ENCODE measurements at places on chromosomes 11 and 22.
A peak's percentile ranks its signal among the peaks of the same experiment; 100 is the strongest.

GRCh38 chr11:7548659-7549274, 35.0 kb downstream of the PPFIBP2 start:
- no peak for DNase-seq

GRCh38 chr11:67400942-67401494, 640 bp downstream of the PPP1CA start:
- DNase-seq: no peak

GRCh38 chr11:67668192-67668551, 6.3 kb downstream of the ALDH3B2 start:
- no peak for DNase-seq

DNA sequence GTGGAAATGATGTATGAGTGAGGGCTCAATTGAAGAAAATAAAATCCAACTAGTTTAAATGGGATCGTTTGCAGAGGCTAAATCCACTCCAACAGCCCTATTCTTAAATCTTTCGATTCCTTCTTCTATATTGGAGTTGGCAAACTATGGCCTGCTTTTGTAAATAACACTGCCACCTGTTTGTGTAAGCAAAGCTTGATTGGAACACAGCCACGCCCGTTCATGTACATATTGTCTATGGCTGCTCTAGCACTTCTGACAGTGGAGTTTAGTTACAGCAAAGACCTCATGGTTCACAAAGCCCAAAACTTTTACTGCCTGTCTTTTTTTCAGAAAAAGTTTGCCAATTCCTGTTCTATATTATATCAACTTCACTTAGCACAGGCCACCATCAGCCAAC, 40.6 kb upstream of the RCN1 start:
- DNase-seq: no peak

DNA sequence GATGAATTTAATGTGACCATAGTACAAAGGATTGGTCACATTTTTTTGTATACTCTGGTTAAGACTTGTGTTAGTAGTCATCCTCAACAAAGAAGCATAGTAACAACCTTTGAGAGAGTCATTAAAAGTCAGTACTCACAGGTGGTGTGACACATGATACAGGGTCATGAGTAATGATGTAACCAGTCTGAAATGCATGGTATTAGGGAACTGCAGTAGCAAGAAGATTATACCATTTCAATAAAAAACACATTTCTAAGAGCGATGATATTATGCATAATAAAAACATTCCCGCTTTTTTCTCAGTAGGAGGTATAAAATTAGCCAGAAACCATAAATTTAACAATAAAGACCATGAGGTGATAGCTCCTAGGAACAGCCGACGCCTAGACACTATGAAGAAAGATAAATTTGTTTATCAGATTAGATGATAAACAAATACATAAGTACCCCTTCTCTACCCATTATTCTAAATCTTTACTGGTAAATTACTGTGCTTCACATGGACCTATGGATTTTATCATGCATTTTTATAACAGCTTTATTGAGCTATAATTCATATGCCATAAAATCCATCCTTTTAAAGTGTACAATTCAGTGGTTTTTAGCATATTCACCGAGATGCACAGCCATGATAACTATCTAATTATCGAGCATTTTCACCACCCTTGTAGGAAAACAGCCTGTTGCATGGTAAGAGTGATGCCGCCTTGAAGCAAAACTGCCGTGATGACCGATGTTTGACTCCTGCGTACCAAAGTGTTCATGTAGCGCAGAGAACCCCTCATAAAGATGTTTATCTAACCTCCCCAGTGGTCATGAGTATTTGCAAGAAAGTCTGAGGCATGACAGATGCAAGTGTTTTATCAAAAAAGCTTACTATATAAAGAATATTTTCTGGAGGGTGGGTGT, 41.8 kb downstream of the TMPRSS5 start:
- peak; percentile 68 for DNase-seq

GRCh38 chr22:39457556-39458443, 988 bp downstream of the MGAT3 start:
- DNase-seq: no peak

- DNase-seq: no peak
Observed at GRCh38 chr22:47123006-47123826, 360.8 kb downstream of the TBC1D22A start.

DNA sequence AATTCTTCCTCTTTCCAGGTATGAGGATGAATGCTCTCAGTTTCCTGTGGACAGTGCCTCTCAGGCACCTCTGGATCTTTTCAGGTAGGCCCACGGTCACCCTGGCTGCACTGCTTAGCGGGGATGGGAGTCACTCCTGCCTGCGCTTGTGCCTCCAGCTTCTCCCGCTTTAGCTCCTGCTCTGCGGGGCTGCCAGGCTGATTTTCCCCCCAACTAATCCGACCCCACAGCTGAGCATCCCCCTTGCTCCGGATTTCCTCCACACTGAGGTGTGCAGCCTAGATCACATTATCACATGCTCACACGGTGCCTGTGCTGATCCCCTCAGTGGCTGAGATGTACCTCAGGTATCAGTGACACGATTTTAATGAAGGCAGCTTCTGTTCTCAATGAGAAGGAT, 879.1 kb downstream of the OPCML start:
- DNase-seq: no peak

DNA sequence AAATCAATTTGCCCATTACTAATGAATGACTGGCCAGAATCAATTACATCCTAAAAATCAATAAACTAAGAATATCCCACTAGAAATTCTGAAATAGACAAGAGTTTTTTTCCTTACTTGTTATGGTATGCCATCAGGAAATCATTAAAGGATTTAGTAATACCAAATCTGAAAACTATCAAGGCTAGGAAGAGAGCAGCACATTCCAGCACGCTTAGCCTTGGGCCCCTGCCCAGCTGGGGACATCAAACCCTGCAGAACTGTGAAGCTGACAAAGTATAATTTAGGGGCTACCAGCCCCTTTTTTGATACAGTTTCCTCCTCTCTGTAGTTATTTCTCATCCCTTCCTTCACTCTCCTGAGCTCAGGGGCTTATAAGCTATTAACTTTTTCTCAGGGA, 247.8 kb upstream of the ZC3H12C start:
- peak; percentile 49 for DNase-seq

- no peak for DNase-seq
Observed at GRCh38 chr22:42519525-42520401, at the start of gene RRP7A. TSS of gene RRP7A (minus strand) at chr22:42519796. CDS start at chr22:42519786, 10 bp downstream.

DNA sequence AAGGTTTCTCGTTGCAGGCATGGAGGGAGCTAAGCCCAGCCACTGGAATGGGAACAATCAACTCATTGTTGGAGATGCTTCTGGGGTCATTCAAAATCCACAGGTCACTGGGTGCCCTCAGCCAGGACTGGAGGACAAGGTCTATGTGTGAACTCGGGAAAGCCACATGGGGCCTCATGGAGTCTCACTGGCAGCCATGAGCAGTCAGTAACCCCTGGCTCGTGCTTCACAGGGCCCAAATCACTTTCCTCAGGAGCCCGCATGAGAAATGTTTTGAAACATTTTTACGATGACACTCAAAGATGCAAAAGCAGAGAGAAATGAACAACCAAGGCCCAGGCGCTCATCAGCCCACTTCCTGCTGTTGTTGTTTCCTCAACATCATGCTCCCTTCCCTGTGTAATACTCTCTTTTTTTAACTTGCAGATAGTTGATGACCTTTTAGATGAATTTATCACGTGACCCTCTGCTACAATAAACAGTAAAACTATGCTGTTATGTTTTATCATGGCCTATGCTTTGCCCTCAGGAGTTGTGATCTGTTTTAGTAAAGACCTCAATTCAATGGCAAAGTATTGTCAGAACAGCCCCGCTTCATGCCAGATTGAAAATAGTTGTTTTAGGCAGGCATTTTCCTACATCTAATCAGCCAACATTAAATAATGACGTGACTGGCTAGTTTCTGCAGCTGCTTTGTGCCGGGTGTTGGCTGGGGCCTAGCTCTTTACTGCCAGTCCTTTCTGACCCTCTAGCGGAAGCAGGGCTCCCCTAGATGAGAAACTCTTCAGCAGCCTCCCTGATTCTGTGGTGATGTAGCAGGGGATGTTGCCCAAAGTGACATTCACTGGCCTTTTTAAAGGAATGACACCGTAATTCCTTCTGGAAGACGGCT, 39.7 kb downstream of the ADAMTS15 start:
- no peak for DNase-seq

- no peak for DNase-seq
Observed at GRCh38 chr11:126660321-126660720, 304.8 kb downstream of the ST3GAL4 start.

GRCh38 chr22:29031227-29032011, 30.2 kb downstream of the C22orf31 start:
- DNase-seq: peak; percentile 74

DNA sequence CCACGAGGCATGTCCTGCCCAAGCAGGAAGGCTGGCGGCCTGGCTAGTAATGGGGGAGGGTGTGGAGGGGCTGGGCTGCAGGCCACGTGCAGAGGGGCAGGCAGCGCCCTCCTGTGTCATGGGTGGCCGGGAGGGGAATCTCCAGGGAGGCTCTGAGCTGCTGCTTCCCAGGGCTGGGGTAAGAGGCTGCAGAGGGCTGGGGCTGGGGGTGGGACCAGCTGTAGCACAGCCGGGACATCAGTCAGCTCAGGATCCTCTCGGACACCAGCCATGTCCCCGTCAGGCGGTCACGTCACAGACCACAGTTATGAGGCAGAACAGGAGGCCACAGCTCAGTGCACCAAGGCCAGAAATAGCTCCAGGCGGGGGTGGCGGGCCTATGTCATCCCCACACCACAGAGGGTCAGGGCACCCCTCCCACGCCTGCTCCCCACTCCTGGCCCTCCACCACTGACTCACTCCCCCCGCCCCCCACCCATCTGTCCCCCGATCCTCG, 21.1 kb downstream of the RTN4R start:
- DNase-seq: no peak

DNA sequence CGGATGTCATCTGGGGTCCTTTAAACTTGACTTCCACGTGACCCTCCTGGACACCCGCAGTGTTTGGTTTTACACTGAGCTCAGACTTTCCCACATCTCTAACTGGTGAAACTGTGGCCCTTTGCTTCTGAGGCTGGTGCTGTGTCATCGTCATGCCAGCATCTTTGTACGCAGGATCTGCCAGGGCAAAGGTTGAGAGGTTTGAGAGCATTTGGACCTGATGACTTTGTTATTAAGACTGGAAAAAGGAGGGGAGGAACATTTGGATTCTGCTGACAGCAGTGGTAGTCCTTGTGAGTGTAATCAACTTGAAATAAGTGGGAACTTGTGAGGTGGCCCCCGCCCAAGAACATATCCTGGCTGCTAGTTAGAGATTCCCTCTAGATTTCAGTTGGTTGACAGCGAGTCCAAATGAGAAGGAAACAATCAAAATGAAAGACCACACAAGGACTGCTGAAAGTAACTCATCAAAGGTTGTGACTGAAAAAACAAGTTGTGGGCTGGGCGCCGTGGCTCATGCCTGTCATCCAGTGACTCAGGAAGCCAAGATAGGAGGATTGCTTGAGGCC, 102.5 kb downstream of the KIAA1671 start:
- no peak for DNase-seq

DNA sequence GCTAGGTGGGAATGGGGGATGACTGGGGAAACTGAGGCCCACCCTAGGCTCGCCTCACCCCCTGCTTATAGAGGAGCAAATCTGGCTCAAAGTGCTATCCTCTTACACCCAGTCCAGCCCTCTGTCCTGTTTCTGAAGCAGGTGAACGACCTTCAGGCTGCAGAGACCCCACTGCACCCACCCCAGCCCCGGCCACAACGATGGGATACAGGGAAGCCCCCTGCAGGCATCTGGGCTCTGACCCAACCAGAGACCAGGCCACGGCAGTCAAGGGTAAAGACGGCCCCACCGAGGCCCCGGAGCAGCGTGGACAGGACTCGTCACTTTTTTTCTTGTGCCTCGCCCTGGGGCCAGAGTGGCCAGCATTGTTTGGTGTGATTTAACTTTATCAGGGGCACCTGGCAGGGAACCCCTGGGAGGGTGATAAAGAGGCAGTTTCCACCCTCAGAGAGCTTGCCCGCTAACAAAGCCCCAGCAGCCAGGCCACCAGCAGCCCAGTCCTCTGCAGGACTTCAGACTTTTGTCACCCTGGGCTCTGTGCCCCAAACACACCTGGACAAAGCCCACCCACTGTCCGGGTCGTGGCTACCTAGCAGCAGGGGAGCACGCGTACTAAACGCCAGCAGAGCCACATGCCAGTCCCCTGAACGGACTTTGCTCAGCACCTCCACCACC, 612.6 kb downstream of the TBC1D22A start:
- no peak for DNase-seq

DNA sequence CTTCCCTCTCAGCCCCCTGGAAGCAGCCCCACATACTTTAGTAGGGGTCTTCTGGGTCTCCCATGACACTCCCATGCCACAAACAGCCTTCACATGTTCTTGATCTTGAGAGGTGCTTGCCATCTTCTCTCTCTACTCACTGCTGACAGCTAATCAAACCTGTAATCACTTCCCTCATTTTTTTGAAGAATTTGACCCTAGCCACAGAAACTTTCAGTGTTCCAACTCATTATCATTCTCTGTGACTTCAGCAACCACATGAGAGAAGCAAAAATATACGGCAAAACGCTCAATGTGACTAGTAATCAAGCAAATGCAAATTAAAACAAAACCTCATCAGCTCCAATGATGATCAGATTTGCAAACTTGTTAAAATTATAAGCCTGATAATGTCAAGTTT, 38.3 kb upstream of the POU2AF2 start:
- DNase-seq: no peak

GRCh38 chr22:46966495-46966845, 204.0 kb downstream of the TBC1D22A start:
- DNase-seq: no peak
